ENCODE measurements at places on chromosomes 7 and 10. TPM values are rescaled to one million over a fixed set of nuclear protein-coding genes. Genes with fewer than 3 reads are reported as not detected.

The EGFR gene
- 88.3 TPM for total RNA-seq

The FKBP6 gene
- total RNA-seq = not detected

The HTRA1 gene
- total RNA-seq = 159 TPM

The CNPY1 gene
- total RNA-seq = not detected

The CPEB3 gene
- total RNA-seq = 0.66 TPM

The RARRES2 gene
- 20.7 TPM for total RNA-seq
